Stimulated activated CD8-positive, alpha-beta memory T cell treated with anti-CD3 and anti-CD28 coated beads, Interleukin-15, amount 100 ng/mL, for 24 hours (primary cell): ENCODE measurements at places on chromosomes 7 and 10.

GRCh38 chr10:80924063-80924952, 386.6 kb downstream of the SH2D4B start:
- no peak for DNase-seq

DNA sequence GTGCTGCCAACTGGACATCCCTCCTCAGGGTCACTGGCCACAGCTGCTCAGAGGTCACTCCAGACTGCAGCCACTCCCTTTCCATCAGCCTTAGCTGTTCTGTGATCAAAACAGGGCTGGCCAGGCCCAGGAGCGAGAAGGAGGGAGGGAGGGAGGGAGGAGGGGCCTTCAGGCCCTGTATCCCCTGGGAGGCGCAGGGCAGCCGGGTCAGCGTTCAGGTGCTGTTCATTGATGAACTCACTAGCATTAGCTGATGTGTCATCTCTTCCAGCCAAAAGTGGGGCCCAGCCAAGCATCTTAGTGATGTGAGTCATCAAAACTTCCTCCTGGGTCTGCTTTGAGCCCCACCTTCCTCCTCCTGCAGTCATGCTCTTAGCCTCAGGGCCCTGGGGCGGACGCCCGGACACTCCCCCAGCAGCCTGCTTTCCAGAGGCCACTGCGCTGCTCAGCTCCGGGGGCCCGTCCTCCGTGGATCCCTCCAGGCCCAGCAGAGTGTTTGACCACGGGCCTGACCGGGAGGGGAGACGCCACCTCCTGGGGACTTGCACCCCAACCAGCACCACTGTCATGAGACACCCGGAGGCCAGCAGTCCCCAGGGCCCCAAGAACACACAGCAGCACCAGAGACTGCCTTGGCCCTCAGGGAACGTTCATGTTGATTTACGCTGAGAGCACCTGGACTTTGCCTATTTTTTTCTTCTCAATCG, 149.2 kb downstream of the PRKAG2 start:
- DNase-seq, result peak; percentile 7

GRCh38 chr10:124091646-124092249, 1.6 kb downstream of the CHST15 start:
- DNase-seq, result no peak

- DNase-seq, result no peak
Observed at GRCh38 chr10:133237241-133237587, 441 bp upstream of the VENTX start.

- DNase-seq, result no peak
Observed at GRCh38 chr7:50342616-50343114, 38.1 kb downstream of the IKZF1 start.

GRCh38 chr10:126099366-126099765, 203.0 kb downstream of the FANK1 start:
- no peak for DNase-seq

GRCh38 chr10:8352171-8353075, 297.9 kb downstream of the GATA3 start:
- no peak for DNase-seq

DNA sequence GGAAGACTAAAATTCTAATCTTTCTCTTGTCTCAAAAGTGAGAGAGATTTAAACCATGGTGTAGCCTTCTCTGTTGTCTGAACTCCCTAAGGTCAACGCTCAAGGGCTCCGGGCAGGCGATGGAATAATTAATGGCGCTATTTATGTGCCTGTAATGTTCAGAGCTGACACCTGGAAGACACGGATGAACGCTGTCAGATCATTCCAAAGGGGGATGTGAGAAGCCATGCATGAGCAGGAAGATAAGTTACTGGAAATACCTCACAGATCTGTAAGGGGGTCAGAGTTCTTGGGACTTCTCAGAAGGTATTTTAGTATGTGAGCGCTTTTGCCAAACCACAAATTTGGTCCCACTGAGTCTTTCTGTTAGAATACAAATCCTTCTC, 73.3 kb upstream of the MTPN start:
- no peak for DNase-seq

- no peak for DNase-seq
Observed at GRCh38 chr10:18699849-18700840, 40.9 kb downstream of the ARL5B start.

DNA sequence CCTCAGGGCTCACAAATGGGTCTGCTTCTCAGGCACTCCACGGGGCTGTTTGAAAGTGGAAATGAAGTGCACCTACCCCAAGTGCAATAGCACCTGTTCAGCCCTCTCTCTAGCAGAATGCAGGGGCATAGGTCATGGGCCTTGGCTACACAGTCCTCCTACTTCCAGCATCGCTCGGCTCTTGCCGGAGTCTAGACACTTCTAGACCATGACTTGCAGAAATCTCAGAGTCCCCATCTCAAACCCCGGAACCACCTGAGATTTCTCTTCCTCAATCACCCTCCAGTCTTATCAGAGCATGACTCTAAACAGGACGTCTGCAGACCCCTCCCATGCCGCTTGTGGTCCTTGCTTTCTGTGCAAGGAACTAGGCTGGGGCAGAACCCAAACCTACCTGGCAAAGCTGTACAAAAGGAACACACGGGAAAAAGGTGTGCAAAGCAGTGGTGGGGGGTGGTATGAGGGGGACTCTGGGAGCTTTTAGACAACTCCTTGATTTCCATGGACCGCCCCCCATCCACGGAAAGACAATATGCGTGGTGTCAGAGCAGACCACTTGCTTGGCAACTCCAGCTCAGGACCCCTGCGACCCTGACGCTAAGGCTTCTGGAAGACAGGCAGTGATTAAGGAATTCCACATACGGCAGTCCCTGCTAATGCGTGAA, 13.8 kb downstream of the TMEM273 start:
- DNase-seq, result no peak

- DNase-seq, result no peak
Observed at GRCh38 chr10:51100221-51100620, 25.9 kb downstream of the PRKG1 start.

GRCh38 chr7:38831259-38831996, 77.6 kb downstream of the VPS41 start:
- DNase-seq, result no peak

DNA sequence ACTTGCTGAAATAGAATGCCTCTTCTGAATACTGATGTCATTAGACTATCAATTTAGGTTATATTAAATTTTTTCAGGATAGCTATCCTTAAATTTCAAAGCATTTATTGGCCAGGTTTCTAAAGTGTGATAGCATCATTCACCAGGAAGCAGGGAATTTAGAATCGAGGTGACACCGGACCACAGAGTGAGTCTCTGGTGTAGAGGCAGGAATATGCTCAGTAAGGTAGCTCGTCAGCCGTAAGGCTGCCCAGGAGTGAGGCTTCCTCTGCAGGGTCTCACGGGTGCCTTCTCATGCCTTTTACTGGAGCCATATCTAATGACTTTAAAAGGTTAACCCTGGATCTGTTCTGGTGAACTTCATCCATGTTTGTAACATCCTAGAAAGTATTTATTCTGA, 170.8 kb upstream of the KLF14 start:
- DNase-seq, result no peak

- DNase-seq, result no peak
Observed at GRCh38 chr7:20350518-20350951, 19.8 kb downstream of the ITGB8 start.

- no peak for DNase-seq
Observed at GRCh38 chr10:3045471-3046209, 21.7 kb upstream of the PFKP start.
